HepG2 (cell line): ENCODE measurements at places on chromosomes 12 and 14. TPM values are rescaled to one million over a fixed set of nuclear protein-coding genes. Genes with fewer than 3 reads are reported as not detected.

- no peak for DNase-seq
These were observed 84.3 kb downstream of the PLCZ1 start for GRCh38 chr12:18653465-18653864.

Gene NELL2
- total RNA-seq: 0.11 TPM in 1 of 2 replicates, not detected in the other

DNA sequence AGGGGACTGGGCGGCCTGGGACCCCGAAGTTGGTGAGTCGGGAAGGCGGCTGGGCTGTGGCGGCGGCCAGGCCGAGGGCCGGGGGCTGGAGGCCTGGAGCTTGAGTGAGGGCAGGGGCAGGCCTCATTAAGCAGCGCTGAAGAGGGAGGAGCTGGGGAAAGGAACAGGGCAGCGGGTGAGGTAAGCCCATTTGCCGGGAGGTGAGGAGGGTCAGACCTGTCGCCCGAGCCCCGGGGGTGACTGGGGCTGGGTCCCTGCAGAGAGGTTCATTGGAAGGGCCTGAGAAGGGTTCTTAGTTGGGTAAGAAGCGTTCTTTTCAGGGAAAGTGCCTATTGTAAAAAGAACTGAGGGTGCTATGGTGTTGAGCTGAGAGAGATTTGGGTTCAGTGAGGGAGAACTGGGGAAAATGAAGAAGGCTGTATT, 441 bp downstream of the RAB5B start:
- peak; percentile 31 for DNase-seq

DNA sequence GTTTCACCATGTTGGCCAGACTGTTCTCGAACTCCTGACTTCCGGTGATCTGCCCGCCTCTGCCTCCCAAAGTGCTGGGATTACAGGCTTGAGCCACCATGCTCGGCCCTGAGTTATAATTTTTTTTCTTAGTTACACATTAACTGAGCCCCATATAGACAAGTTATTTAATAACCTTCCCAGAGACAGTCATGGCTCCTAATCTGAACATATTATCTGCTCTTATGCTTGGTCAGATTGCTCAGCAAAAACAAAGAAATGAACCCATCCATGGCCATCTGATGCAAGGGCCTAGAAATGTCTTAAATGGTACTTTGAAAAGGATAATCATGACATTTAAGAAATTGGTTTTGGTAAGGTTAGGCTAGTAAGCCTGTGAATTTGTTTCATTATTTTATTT, 13.0 kb downstream of the SAMD15 start:
- peak; percentile 68 for DNase-seq

Gene SCN8A
- total RNA-seq: 0.46 and 1.4 TPM in 2 replicates

- no peak for DNase-seq
These were observed 4.6 kb downstream of the AGAP2 start for GRCh38 chr12:57733928-57734327.

GRCh38 chr12:114799574-114800487, 115.9 kb upstream of the TBX3 start:
- peak; percentile 100 for DNase-seq

DNA sequence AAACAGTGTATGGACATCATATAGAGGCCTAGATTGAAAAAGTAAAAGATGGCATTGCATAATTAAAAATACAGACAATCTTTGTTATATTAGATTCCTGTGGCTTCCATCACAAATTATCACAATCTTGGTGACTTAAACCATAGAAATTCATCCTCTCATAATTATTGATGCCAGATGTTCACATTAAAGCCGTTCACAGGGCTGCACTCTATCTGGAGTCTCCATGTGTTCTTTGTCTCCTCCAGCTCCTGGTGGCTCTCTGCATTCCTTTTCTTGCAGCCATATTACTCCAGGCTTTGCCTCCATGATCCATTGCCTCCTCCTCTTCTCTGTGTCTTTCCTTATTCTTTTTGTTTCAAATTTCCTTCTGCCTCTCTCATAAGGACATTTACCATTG, 875.7 kb upstream of the USP15 start:
- DNase-seq: no peak

DNA sequence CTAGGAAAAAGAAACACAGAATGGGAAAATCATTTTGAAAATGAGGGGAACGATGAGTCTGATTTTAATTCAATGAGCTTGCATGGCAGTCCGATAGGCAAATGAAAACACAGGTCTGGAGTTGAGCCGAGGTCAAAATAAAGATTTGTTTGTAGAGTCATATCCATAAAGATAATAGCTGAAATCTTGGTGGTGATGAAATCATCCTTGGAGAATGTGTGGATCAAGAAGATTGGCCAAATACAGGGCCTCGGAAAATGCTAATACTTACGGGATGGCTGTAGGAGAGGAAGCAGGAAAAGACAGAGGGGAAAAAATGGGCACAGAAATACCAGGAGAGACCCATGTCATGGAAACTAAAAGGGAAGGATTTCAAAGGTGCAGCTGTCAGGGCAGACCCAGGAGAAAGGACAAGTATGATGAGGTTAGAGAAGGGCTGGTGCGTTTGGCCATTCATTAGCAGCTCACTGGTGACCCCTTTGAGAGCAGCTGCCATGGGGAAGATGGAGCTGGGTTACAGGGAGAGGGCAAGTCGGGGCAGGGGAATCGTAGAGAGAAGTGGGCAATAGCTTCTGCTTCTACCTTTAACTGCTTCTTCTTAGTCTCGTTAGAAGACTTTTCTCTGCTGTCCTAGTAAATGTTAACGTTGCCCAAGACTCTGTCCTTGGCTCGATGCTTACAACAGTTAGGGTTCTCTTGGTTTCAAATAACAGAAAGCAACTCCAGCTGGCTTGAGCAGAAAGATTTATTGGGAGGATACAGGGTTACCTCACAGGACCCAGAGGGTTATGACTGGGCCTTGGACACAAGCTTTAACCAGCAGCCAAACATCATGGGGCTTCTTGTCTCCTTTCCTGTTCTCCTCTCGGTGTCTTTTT, 161.8 kb downstream of the EFCAB11 start:
- DNase-seq: no peak

DNA sequence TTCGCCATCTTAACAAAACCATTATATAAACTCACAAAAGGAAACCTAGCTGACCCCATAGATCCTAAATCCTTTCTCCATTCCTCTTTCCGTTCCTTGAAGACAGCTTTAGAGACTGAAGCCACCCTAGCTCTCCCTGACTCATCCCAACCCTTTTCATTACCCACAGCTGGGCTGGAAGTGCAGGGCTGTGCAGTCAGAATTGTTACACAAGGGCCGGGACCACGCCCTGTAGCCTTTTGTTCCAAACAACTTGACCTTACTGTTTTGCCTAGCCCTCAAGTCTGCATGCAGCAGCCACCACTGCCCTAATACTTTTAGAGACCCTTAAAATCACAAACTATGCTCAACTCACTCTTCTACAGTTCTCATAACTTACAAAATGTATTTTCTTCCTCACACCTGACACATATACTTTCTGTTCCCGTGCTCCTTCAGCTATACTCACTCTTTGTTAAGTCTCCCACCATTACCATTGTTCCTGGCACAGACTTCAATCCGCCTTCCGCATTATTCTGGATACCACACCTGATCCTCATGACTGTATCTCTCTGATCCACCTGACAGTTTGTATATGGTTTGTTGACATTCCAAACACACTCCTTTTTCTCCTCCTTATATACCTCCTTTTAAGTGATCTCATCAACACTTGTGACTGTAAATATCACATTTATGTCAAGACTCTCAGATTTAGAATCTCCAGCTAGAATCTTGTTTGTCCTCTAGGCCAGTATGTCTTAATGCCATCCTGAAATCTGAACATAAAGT, 208.7 kb downstream of the KITLG start:
- DNase-seq: no peak

Gene RTN1
- 0.04 and 0.20 TPM in 2 replicates for total RNA-seq

GRCh38 chr12:41053046-41053445, 135.1 kb upstream of the PDZRN4 start:
- no peak for DNase-seq

Gene AQP6
- total RNA-seq: 0.51 and 1.3 TPM in 2 replicates

- no peak for DNase-seq
These were observed 90.6 kb upstream of the NUDT4 start for GRCh38 chr12:93287149-93287548.

- no peak for DNase-seq
These were observed 137.4 kb downstream of the BCL11B start for GRCh38 chr14:99134516-99135046.

- peak; percentile 50 for DNase-seq
These were observed 702 bp downstream of the FAM222A start for GRCh38 chr12:109714141-109714912.

GRCh38 chr12:1445807-1446206, 148.6 kb downstream of the FBXL14 start:
- DNase-seq: no peak
